ENCODE measurements at places on chromosomes 12 and 14.
A peak's percentile ranks its signal among the peaks of the same experiment; 100 is the strongest.

GRCh38 chr14:25759256-25759655 is 709.3 kb upstream of the STXBP6 start:
- no peak for DNase-seq

DNA sequence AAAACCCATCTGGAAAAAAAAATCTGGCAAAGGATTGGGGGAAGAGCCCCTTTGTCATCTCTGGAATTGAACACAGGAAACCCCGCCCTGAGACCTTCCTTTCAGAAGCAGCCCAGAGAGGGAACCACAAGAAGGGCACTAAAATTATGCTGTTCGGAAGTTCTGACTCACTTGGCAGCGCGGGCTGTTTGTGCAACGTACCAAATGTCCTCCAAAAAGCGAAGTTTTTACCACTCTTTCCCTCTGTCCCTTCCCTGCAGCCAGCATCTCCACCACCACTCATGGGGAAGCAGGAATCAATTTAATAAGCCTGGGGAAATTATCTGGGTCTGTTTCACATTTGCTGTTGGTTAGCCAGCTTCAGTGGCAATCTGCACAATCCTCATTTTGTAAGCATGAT is 3.2 kb upstream of the SYNE3 start:
- DNase-seq: peak; percentile 90

DNA sequence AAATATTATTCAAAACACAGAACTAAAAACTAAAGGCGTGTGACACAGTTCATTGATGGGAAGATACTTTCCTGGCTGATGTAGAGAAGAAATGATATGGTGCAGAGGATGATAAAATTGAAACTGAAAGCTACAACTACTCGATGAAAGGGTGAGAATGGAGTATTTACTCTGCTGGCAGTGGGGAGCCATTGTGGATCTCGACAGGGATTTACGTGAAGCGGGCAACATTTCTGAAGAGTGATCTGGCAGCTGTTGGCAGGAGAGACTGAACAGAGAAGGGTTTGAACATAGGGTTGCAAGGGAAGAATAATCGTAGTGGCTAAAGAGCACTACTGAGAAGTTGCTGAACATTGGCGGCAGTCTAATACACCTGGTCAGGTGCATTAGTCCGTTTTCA is 464.9 kb downstream of the PDZRN4 start:
- DNase-seq: no peak

GRCh38 chr12:120362516-120363273 is 6.3 kb downstream of the MSI1 start:
- no peak for DNase-seq

DNA sequence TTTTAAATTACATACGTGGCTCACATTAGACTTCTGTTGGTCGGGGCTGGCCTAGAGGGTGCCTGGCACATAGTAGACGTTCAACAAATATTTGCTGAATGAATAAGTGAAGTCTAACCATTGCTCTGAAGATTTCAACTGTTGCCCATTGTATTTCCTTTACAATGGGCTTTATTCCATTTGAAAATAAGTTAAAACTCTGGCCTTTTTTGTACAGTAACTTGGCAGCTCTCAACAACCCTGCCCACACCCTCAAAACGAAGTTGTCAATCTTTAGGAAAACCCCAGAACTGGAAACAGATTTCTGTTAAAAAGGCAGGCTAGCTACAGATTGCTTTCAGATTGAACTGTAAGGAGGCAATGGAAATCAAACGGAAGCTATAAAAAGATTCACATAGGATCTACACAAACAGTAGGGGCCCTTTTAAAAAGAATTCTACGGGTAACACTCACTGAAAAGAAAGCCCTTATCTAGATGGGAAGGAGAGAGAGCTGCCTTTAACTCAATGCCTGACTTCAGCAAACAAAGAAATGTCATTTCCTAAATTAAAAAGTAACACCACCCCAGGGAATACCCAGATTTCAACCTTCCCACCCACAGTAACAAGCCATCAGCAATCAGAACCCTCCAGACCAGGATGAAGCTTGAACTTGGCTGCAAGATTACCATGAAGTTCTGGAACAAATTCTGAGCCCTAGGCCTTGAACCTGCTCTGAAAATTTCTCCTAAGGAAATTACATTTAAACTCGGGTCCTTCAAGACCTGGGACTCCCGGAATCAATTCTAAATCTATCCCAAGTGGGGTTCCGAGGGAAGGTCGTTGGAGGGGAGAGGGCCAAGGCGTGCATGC is 1.4 kb downstream of the WSB2 start:
- DNase-seq: no peak

- no peak for DNase-seq
Measured at GRCh38 chr14:80653956-80654355, 287.6 kb downstream of the CEP128 start.
